NK-92 treated with Interleukin-12 subunit alpha and Interleukin-12 subunit beta, amount 100 ng/mL, for 24 hours (cell line): ENCODE measurements at places on chromosomes 4 and X.

DNA sequence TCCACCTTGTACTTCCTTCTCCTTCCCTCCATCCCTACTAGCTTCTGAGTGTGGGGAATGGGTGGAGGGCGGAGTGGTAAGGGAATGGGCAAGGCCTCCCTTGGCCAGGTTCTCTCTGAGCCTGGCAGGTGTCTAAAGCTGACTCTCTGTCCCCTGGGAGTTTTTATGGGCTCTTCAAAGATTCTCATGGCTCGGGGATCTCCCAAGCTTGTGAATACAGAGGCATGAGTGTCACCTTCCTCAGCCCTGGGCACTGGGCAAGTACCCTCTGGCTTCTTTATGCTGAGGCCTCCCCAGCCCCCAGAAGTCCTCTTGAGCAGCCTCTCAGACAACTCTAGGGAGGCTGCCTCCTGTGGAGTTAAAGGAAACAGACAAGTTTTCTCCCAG lies 32.5 kb upstream of the DDX3X start:
- DNase-seq, result no peak

GRCh38 chrX:24024819-24025740 lies 1.9 kb downstream of the KLHL15 start:
- DNase-seq, result peak; percentile 82

DNA sequence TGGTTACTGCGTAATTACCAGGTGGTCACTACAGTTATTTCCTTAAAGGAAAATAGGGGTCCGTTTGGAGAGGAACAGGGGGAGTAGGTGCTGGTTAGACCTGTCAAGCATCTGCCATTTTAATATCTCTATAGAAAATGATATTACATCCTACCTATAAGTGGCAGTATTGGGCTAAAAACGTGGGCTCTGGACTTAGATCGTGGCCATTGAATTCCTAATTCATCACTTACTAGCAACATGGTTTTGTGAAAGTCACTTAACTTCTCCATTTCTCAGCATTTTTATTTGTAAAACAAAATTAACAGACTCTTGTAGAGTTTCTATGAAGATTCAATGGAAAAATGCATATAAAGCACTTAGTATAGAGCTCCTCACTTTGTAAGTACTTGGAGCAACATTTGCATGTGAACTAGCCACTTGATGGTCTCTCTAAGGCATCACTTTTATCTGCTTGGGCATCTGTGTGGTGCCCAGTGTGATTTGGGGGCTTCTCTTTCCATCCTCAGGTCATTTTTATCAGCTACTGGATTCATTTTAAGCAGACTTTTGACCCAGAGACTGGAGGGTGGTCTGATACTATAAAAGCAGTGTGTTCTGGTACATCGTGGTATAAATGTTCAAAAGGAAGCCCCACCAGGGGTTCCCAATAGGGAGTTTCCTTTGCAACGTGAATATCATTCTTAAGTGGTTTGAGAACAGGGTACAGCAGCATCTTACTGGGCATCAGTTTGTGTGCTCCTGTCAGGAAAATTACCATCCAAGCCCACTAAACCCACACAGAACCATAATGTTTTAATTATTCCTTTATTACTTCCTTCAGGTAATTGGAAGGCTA lies 42.7 kb upstream of the RASSF6 start:
- DNase-seq, result no peak

DNA sequence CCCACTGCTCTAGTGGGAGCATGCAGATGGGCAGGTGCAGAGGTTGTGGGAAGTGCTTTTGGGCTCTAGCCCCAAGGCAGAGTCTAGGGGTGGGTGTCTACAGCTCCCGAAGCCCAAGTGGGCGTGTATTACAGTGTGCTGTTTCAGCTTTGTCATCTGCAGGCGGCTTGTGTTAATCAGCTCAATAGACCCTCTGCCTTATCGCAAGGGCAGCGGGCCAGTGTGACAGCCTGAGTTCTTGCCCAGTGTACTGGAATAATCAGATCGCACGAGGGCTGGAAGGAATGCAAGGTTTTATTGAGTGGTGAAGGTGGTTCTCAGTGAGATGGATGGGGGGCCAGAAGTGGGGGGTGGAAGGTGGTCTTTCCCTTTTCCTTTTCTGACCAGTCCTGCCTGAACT lies 529.4 kb upstream of the AMOT start:
- DNase-seq, result no peak
